ENCODE measurements at places on chromosomes 3 and 15.

GRCh38 chr15:74878273-74878672 lies 5.1 kb upstream of the SCAMP2 start:
- no peak for DNase-seq

- DNase-seq = no peak
Measured at GRCh38 chr3:126340943-126341754, 16.1 kb downstream of the KLF15 start.

- no peak for DNase-seq
Measured at GRCh38 chr15:94336817-94337467, 105.6 kb downstream of the MCTP2 start.

DNA sequence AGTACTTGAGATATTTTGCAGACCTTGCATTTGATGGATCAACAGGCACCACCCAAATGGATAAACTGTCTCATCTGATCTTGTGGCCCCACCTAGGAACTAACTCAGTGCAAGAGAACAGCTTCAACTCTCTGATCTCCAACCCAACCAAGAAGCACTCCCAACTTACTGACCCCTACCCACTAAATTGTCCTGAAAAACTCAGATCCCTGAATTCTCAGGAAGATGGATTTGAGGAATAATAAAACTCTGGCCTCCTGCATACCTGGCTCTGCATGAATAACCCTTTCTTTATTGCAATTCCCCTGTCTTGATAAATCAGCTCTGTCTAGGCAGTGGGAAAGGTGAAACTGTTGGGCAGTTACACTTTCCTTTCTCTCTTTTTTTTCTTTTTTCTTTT lies 247.9 kb downstream of the ZPLD1 start:
- DNase-seq = no peak

DNA sequence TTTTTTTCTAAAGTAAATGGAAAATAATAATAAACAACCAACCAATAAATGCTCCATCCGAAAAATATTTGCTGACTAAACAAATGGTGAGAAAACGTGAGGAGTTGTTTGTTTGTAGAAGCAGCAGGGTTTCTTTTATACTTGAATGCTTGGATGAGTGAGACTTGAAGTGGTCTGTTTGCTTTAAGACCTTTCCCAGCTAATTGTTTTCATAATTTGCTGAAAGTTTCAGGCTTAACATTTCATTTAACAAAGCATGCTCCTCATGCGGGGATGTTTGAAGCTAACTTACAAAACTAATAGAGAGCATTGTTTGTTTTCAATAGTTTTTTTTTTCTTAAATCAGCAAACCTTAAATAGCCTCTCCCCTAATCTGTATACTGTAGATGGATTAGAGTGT lies 484.6 kb downstream of the ROBO2 start:
- DNase-seq = peak; percentile 52

DNA sequence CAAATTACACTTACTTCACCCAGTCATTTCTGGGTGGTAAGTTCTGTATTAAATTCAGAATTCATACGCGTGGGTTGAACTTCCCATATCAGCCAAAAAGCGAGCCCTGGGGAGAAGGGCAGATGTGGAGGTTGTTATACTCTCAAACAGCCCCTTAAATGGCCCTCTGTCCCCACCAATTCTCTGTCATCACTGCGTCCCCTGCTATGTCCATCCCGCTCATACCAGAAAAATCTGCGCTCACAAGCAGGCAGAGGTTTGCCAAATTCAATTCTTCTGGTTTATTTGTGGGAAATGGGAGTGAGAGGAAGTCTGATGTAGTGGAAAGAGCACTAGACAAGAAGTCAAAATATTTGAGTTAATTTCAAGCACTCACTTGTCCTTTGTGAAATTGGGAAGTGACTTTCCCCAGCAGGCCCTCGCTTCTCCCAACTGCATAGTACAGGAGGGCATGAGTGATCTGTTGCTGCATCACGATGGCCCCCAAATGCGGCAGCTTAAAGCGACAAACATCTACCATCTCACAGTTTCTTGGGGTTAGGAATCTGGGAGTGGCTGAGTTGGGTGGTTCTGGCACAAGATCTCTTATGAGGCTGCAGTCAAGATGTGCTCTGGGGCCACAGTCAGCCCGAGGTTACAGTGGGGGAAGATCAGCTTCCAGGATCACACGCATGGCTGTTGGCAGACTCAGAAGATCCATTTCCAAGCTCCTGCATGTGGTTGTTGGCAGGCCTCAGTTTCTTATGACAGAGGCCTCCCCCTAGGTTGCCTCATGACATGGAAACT lies 67.7 kb downstream of the CPN2 start:
- DNase-seq = no peak

- DNase-seq = no peak
Measured at GRCh38 chr3:179194931-179195330, 46.8 kb downstream of the PIK3CA start.
